ENCODE measurements at places on chromosomes 4 and X. TPM values are rescaled to one million over a fixed set of nuclear protein-coding genes. Genes with fewer than 3 reads are reported as not detected.

Gene MRPS18C
- total RNA-seq = 44.4 TPM

Gene GC
- total RNA-seq = not detected

Gene ATOH1
- not detected for total RNA-seq

Gene GRK4
- total RNA-seq = 12.1 TPM

Gene CXCL6
- not detected for total RNA-seq

Gene GSX2
- total RNA-seq = not detected

Gene LONRF3
- 8.0 TPM for total RNA-seq

Gene DCHS2
- total RNA-seq = not detected

Gene RHOXF2B
- not detected for total RNA-seq

Gene TSPAN5
- total RNA-seq = 24.9 TPM

Gene ABCG2
- total RNA-seq = 0.48 TPM

GRCh38 chr4:7322166-7322991 is 112.4 kb downstream of the PSAPL1 start:
- no peak for DNase-seq

GRCh38 chr4:189299706-189300105 is 641.0 kb upstream of the FRG1 start:
- DNase-seq = no peak

- DNase-seq = no peak
These were observed 174.4 kb downstream of the TSPAN5 start for GRCh38 chr4:98484031-98484430.

- DNase-seq = no peak
These were observed 19.6 kb upstream of the IQCM start for GRCh38 chr4:149835280-149835679.

GRCh38 chrX:150694738-150695410 is 1.7 kb downstream of the MTMR1 start:
- no peak for DNase-seq

- peak; percentile 18 for DNase-seq
These were observed 11.6 kb upstream of the TNIP2 start for GRCh38 chr4:2767705-2768074.

DNA sequence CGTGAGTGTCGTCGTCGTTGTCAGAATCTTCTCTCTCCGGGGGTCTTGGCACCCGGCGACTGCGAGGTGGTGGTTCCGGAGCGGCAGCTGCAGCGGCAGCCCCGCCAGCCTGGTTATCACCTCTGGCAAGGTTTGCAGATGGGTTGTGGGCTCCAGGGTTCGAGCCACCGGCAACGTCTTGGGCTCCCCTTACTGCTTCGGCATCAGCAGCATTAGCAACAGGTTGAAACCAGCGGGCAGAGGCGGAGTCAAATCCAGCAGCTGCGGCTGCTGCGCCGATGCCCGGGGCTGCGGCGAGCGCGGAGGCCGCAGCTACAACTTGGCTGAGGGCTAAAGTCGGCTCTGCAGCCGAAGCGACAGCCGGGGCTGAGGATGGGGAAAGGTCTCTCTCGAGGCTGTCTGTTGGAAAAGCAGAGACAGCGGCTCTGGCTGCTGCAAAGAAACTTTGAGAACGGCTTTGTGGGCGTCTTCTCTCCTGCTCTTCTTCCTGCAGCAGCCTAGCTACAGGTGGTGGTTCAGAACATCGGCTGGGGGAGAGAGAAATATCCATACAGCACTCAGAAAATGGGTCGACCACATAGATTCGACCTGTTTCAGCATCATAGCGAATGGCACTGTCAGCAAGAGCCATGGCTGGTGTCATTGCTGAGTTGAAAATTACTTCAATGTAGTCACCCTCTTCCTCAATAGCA is 3.6 kb downstream of the IRS4 start:
- DNase-seq = no peak

GRCh38 chr4:169774466-169775445 is 17.0 kb upstream of the HPF1 start:
- no peak for DNase-seq

DNA sequence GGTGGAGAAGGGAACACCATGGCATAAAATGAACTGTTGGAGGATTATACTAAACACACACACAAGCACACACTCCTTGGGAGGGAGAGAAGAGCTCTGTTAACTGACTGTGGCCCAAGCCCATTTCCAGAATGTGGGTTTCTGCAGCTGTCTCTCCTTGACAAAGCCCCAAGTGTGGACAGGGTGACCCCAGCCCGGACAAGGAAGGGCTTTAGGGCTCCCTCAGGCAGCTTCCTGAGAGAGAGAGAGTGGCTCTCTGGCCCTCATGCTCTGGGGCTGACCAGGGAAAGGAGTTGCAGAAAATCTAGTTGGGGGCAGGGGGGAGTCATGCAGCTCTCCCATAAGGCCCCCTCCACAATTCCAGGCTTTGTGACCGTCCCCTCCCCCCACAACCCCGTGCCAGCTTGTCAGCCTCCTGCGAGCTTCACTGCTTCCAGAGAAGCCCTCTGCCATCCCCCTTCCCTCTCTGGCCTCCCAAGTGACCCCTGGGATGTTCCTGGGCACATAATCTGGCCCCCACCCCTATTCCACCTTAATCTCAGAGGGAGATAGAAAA is 590 bp downstream of the ARHGEF9 start:
- no peak for DNase-seq

GRCh38 chrX:42415636-42416035 is 362.3 kb downstream of the PPP1R2C start:
- no peak for DNase-seq

DNA sequence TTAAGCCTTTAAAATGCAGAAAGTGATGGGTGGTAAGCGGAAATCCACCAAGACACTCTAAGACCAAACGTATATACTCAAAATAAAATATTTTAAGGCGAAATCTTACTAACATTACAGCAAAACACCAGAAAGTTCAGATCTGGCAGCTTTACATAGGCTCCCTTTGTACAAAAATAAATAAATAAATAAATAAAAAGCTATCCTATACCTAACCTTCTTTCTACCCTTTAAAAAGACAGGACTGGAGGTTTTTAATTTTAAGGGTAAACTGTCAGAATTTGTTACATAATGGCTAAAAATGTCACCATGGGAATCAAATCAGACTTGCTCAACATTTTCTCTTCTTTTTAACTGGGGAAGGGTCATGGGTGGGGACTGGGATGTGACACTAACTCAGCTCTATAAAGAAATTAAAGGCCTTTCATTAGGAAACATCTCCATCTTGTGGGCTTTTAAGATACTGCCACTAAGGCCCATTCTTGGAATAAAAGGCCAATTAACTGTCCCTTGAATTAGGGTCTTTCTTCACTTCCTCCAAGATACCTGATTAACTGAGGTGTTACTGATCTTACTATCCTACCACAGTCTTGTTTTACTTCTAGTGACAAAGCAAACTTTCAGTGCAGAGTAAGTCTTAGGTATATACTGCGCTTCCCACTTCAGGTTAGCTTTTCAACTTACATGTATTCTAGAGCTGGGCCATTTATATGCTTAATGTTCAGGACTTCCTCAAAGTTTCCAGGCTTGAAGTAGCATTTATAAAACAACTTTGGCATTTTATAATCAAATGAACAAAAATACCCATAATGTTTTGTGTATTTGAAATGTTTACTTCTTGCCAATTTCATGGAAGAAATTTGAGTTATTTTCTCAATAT is 13.3 kb downstream of the HNRNPD start:
- no peak for DNase-seq

- DNase-seq = no peak
These were observed 1.3 kb downstream of the PRR32 start for GRCh38 chrX:126820700-126821420.

Data from natural killer cell treated with Interleukin-12 subunit alpha and Interleukin-12 subunit beta and Interleukin-15 and Interleukin-18, amount 100 ng/mL, for 72 hours (primary cell).